Activated naive CD8-positive, alpha-beta T cell treated with anti-CD3 and anti-CD28 coated beads for 36 hours (primary cell): ENCODE measurements at places on chromosomes 6 and 20. TPM values are rescaled to one million over a fixed set of nuclear protein-coding genes. Genes with fewer than 3 reads are reported as not detected.

- no peaks in the 10 kb centered on the region for H3K4me1 ChIP-seq
- H3K4me3 ChIP-seq = no peak overlapping the region
- no peaks in the 10 kb centered on the region for H3K36me3 ChIP-seq
- H3K27me3 ChIP-seq = no peaks in the 10 kb centered on the region
- no peak for DNase-seq
These were observed 163.8 kb downstream of the MMUT start for GRCh38 chr6:49299279-49299678.

GRCh38 chr6:93749191-93749590 lies 329.8 kb upstream of the EPHA7 start:
- H3K4me3 ChIP-seq = no peak overlapping the region
- no peak for DNase-seq
- H3K27ac ChIP-seq = no peak overlapping the region
- H3K27me3 ChIP-seq = no peaks in the 10 kb centered on the region
- H3K36me3 ChIP-seq = no peaks in the 10 kb centered on the region

GRCh38 chr6:117976030-117976651 lies 69.1 kb downstream of the SLC35F1 start:
- no peak overlapping the region for H3K4me3 ChIP-seq
- H3K27ac ChIP-seq = no peak overlapping the region
- no peaks in the 10 kb centered on the region for H3K36me3 ChIP-seq

DNA sequence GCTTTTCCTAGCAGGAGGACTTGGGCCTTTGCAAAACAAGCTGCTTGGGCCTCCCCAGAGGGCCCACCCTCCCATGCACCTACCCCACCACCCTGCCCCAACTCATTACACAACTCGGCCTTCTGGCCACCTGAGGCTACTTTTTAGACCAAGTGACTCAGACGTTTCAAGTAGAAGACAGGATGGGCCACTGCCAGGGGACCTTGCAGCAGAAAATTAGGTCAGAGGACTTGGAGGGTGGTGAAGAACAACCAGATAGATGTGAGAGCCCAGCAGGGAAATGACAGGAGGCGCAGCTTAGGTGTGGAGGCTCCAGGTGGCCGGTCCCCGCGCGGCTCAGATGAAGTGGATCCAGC lies 1.4 kb downstream of the PPP1R3D start:
- peaks cover 39% of the 10 kb centered on the region for H3K4me1 ChIP-seq
- peaks cover 14% of the 10 kb centered on the region for H3K36me3 ChIP-seq
- no peaks in the 10 kb centered on the region for H3K27me3 ChIP-seq
- H3K4me3 ChIP-seq = peak overlapping the region; percentile 75
- peak overlapping the region; percentile 68 for H3K27ac ChIP-seq

The BEND6 gene
- not detected for total RNA-seq
